ENCODE measurements at places on chromosomes 7 and 10. TPM values are rescaled to one million over a fixed set of nuclear protein-coding genes. Genes with fewer than 3 reads are reported as not detected.

- H3K4me3 ChIP-seq = no peak overlapping the region
- H3K36me3 ChIP-seq = no peaks in the 10 kb centered on the region
- peaks cover 3% of the 10 kb centered on the region for H3K27me3 ChIP-seq
These were observed 121.7 kb downstream of the FANK1 start for GRCh38 chr10:126017961-126018560.

DNA sequence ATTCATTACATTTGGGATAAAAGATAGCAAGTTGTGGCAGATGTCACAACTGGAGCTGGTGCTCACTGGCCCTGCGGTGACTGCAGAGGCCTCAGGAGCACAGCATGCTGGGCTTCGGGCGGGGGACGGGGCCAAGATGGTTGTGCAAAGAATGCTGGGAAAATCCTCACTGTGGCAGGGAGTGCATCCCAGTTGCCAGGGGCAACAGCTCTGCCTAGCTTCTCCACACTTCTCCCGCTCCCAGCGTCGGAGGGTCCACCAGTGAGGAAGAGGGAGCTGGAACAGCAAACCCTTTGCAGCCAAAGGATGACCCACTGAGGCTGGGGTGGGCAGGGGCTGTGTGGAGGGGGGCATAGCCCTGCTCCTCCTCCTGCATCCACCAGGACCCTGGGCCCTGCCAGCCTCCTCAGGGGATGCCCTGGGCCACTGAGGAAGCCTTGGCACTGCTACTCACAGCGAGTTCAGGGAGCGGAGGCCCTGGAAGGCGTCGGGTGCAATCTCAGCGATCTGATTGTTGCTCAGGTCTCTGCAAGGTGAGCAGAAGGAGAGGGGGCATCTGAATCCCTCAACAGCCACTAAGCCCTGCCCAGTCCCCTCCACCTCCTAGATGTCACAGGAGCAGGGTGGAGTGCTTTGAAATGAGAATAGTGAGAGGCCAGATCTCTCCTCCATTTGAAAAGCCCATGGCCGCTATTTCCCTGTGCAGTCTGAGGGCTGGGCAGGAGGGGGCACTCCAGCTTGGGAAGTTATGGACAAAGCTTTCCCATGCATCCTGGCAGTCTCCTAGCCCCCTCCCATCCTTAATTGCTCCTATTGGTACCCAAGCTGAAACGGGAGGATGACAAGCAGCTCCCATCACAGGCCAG, 126.5 kb downstream of the SLIT1 start:
- H3K4me1 ChIP-seq = no peaks in the 10 kb centered on the region
- H3K27ac ChIP-seq = no peak overlapping the region

DNA sequence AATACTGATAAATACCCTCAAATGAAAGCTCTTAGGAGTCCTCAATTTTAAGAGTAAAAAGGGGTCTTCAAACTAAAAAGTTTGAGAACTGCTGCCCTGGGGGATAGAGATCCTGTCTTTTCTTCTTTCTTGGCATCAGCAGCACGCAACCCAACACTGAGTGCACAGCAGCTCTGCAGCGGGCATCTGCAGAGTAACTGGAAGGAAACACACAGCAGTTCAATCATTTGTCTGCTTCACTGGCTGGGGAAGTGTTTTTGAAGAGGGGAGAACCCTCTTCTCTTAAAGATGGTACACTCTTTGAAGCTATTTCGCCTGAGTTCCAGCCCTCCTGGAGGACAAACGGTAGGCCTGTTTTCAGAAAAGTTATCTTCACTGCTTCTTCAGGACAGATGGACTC, 193.6 kb downstream of the FGFR2 start:
- no peak overlapping the region for H3K27ac ChIP-seq
- H3K27me3 ChIP-seq = no peaks in the 10 kb centered on the region
- H3K36me3 ChIP-seq = no peaks in the 10 kb centered on the region
- H3K4me3 ChIP-seq = no peak overlapping the region
- DNase-seq = no peak
- no peaks in the 10 kb centered on the region for H3K4me1 ChIP-seq

DNA sequence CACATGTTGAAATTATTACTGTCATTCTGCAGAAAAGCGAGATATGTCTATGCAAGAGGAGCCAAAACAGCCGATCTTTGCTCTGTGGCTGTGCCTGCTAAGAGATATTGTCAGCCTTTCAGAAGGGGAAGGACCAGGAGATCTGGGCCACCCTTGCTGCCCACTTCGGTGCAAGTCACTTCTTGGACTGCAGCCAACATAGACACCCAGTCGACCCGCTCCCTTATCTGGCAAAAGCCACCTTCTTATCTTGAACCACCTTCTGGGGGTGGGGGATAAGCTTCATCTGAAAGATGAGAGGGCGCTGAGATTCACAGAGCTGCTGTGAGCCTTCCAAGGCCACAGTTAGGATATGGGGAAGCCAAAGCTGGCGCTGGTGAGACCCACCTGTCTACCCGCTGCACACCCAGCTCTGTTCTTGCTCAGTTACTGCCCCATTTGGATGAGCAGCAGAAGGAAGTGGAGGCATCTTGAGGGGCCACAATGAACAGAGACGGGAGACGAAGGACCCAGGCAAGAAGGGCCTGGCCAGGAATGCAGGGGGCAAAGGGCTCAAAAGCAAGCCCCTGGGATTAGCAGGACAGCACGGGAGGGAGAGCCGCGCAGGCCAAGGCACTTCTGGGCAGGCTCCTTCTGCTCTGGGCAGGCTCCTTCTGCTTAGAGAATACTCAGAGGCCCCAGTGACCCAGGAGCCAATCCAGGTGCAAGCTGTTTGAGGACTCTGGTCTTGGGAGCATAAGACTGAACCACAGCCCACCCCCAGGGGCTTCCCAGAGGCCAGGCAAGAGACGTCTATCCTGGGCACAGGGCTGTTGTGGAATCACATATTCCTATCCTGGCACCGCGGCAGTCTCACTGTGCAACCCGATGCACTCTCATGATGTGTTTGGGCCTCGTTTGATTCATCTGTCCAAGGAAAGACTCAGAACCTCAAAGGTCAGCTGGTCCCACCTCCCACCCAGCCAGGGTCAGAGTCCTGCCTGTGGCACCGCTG, 38.4 kb upstream of the NPFFR1 start:
- no peaks in the 10 kb centered on the region for H3K27me3 ChIP-seq
- no peak overlapping the region for H3K27ac ChIP-seq
- no peak for DNase-seq

DNA sequence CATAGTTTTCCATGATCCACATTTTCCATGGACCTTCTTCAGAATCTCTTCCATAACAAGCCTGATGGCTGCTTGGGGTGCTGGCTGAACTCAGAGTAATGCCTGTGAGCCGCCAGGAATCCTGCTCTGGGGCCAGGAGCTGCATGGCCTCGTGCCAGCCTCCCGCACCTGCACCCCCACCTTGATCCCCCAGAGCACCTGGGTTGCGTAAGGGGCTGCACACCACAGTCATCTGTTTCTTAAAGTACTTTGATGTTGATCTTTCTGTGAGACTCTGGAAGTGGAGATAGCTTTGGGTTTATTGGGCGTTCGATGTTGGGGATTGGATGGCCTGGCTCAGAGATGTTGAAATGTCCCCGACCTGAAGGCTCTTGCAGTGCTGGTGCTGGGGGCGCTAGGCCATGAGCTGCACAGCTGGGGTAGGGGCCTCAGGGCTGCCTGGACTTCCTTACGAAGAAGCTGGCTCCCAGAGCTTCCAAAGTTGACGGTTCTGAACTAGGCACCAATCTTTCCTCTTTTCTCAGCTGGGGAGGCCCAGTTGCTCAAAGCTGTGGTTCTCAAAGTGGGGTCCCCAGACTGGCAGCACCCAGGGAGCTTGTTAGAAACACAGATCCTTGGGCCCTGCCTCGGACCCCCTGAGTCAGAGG, 534.0 kb downstream of the DNAJB6 start:
- no peak overlapping the region for H3K27ac ChIP-seq
- peaks cover 2% of the 10 kb centered on the region for H3K27me3 ChIP-seq
- H3K4me1 ChIP-seq = peaks cover 31% of the 10 kb centered on the region

- no peak overlapping the region for H3K4me3 ChIP-seq
- no peaks in the 10 kb centered on the region for H3K36me3 ChIP-seq
- no peak overlapping the region for H3K27ac ChIP-seq
- DNase-seq = no peak
- no peaks in the 10 kb centered on the region for H3K4me1 ChIP-seq
- H3K27me3 ChIP-seq = no peaks in the 10 kb centered on the region
These were observed 593.1 kb downstream of the SORCS1 start for GRCh38 chr10:106571192-106571946.

DNA sequence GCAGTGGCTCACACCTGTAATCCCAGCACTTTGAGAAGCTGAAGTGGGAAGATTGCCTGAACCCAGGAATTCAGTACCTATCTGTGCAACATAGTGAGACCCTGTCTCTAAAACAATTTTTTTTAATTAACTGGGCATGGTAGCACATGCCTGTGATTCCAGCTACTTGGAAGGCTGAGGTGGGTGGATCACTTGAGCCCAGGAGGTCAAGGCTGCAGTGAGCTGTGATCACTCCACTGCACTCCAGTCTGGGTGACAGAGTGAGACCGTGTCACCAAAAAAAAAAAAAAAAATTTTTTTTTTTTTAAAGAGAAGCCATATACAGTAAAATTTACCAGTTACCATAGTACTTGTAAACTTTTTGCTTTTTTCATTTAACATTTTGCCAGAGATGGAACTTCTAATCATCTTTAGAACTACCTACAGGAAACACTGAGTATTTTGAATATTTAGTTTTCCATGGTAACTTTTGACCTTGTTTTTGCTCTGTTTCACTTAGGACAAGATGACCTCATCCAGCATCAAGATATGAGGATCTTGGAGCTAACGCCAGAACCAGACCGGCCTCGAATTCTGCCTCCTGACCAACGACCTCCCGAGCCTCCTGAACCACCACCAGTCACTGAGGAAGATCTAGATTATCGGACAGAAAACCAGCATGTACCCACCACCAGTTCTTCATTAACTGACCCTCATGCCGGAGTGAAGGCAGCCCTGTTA, 40.6 kb downstream of the MPLKIP start:
- peaks cover 25% of the 10 kb centered on the region for H3K36me3 ChIP-seq
- no peak overlapping the region for H3K4me3 ChIP-seq
- no peaks in the 10 kb centered on the region for H3K27me3 ChIP-seq
- H3K27ac ChIP-seq = no peak overlapping the region
- peaks cover 10% of the 10 kb centered on the region for H3K4me1 ChIP-seq

The ZDHHC16 gene
- 34.6 TPM for total RNA-seq

GRCh38 chr10:73576178-73576889, 14.8 kb downstream of the USP54 start:
- no peaks in the 10 kb centered on the region for H3K27me3 ChIP-seq
- no peak for DNase-seq
- H3K27ac ChIP-seq = no peak overlapping the region

DNA sequence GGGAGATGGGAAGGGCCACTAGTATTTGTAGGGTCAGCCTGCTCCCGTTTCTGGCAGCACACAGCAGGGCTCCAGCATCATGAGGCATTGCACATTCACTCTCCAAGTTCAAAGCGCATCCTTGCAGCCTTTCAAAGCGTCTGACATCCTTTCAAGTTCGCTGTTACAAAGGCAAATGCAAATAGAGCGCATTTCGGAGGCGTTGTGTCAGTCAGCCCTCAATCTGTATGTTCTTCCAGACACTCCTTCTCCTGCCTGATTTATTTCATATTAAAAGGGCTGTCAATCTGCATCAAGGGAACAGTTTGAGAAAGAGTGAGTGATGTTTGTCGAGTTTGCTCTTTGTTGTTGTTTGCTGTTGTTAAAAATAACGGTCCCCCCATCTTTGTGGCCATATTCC, 188.5 kb downstream of the SNX10 start:
- no peak for DNase-seq
- H3K36me3 ChIP-seq = no peaks in the 10 kb centered on the region
- peaks cover 12% of the 10 kb centered on the region for H3K27me3 ChIP-seq
- no peak overlapping the region for H3K4me3 ChIP-seq
- no peak overlapping the region for H3K27ac ChIP-seq

GRCh38 chr10:35855155-35855947, 213.3 kb upstream of the FZD8 start:
- H3K36me3 ChIP-seq = no peaks in the 10 kb centered on the region
- DNase-seq = no peak
- no peak overlapping the region for H3K27ac ChIP-seq
- no peak overlapping the region for H3K4me3 ChIP-seq
- H3K27me3 ChIP-seq = no peaks in the 10 kb centered on the region

- H3K36me3 ChIP-seq = no peaks in the 10 kb centered on the region
- H3K4me1 ChIP-seq = no peaks in the 10 kb centered on the region
- no peak overlapping the region for H3K4me3 ChIP-seq
These were observed 94.8 kb downstream of the ITIH5 start for GRCh38 chr10:7571981-7572380.

- H3K4me3 ChIP-seq = peak overlapping the region; percentile 65
- H3K27ac ChIP-seq = peak overlapping the region; percentile 43
- H3K4me1 ChIP-seq = peaks cover 33% of the 10 kb centered on the region
- DNase-seq = peak; percentile 49
These were observed 1.5 kb downstream of the MKX start for GRCh38 chr10:27743877-27744801.

- DNase-seq = no peak
- peaks cover 15% of the 10 kb centered on the region for H3K4me1 ChIP-seq
- no peak overlapping the region for H3K4me3 ChIP-seq
- no peaks in the 10 kb centered on the region for H3K27me3 ChIP-seq
- H3K27ac ChIP-seq = no peak overlapping the region
These were observed 3.8 kb upstream of the ALDH18A1 start for GRCh38 chr10:95660283-95660682.

DNA sequence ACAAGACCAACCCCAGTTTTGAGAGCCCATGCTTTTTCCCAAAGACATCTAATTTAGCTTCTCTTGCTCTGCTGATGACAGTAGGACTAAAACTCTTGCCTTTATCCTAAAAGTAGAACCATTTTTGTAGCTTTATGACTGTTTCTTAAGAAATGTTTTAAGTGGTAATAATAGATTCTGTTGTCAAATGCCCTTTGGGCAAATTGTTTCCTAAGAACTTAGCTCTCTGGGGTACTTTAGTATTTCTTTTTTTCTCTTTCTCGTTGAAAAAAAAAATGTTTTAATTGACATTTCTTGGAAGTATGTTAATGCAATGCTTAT, 157.4 kb downstream of the ARID5B start:
- H3K4me1 ChIP-seq = peaks cover 97% of the 10 kb centered on the region
- DNase-seq = no peak
- H3K27me3 ChIP-seq = no peaks in the 10 kb centered on the region
- peaks cover 99% of the 10 kb centered on the region for H3K36me3 ChIP-seq
- peak overlapping the region; percentile 55 for H3K27ac ChIP-seq
- no peak overlapping the region for H3K4me3 ChIP-seq

- no peaks in the 10 kb centered on the region for H3K36me3 ChIP-seq
- no peak for DNase-seq
- H3K27ac ChIP-seq = no peak overlapping the region
- no peak overlapping the region for H3K4me3 ChIP-seq
- no peaks in the 10 kb centered on the region for H3K27me3 ChIP-seq
These were observed 75.3 kb downstream of the GRB10 start for GRCh38 chr7:50707236-50708006.

- H3K36me3 ChIP-seq = peaks cover 9% of the 10 kb centered on the region
- no peaks in the 10 kb centered on the region for H3K27me3 ChIP-seq
- H3K4me3 ChIP-seq = no peak overlapping the region
- H3K4me1 ChIP-seq = peaks cover 82% of the 10 kb centered on the region
- H3K27ac ChIP-seq = peak overlapping the region; percentile 82
These were observed 21.7 kb upstream of the PCGF5 start for GRCh38 chr10:91198781-91199180.

Data from activated CD4-positive, alpha-beta T cell treated with anti-CD3 and anti-CD28 coated beads for 36 hours (primary cell).